ENCODE measurements at places on chromosomes 1 and 21.
A peak's percentile ranks its signal among the peaks of the same experiment; 100 is the strongest.

GRCh38 chr1:6085666-6086065 is 40.0 kb downstream of the KCNAB2 start:
- no peak for DNase-seq

- no peak for DNase-seq
These were observed 105.3 kb upstream of the OLIG2 start for GRCh38 chr21:32920474-32920873.

- DNase-seq: no peak
These were observed 37.5 kb downstream of the CDC42BPA start for GRCh38 chr1:227280836-227281235.

GRCh38 chr21:38384675-38385426 is 113.4 kb downstream of the ERG start:
- no peak for DNase-seq

- peak; percentile 51 for DNase-seq
These were observed 681 bp upstream of the UBXN10 start for GRCh38 chr1:20184997-20185833.

GRCh38 chr1:68365709-68366382 is 83.9 kb downstream of the RPE65 start:
- no peak for DNase-seq

- no peak for DNase-seq
These were observed 8.6 kb downstream of the COL6A1 start for GRCh38 chr21:45990049-45990711.

DNA sequence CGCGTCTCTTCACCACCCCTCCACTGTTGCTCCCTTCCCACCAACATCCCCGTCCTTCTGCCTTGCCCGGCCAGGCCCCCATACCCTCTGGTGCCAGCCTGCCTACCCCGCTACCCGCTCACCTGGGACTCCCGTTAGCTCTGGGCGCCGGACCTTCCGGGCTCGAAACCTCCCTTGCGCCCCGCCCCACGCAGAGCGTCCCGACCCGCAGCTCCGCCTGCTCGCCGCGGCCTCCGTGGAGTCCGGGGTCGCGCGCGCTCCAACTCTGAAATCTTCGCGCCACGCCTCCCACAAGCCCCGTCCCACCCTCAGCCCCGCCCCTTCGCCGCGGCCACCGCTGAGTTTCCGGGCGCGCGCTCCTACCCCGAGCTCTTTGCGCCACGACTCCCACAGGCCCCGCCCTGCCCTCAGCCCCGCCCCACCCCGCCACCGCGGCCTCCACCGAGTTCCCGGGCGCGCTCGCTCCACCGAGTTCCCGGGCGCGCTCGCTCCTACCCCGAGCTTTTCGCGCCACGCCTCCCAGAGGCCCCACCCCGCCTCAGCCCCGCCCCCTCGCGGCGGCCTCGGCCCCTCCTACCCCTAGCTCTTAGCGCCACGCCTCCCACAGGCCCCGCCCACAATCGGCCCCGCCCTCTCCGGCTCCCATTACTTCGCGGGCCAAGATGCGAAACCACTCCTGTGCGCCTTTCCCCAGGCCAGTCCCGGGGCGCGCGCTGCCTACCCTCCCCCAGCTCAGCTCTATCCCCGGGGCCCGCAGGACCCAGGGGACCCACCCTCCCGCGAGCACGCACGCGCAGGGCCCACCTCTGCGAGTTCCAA is at the start of gene IFT25:
IFT25 (minus strand) TSS at position 267 of the 819 bp plus-strand sequence. CDS start 5,617 bp downstream, outside the sequence.
- DNase-seq: peak; percentile 98

GRCh38 chr1:227175611-227176010 is 142.7 kb downstream of the CDC42BPA start:
- no peak for DNase-seq

GRCh38 chr1:211735208-211736170 is 60.1 kb upstream of the NEK2 start:
- DNase-seq: no peak

Measured in GM20000 (cell line).